ENCODE measurements at places on chromosomes 2 and 18.

- DNase-seq, result no peak
Observed at GRCh38 chr2:238139196-238140039, 950 bp downstream of the KLHL30 start.

DNA sequence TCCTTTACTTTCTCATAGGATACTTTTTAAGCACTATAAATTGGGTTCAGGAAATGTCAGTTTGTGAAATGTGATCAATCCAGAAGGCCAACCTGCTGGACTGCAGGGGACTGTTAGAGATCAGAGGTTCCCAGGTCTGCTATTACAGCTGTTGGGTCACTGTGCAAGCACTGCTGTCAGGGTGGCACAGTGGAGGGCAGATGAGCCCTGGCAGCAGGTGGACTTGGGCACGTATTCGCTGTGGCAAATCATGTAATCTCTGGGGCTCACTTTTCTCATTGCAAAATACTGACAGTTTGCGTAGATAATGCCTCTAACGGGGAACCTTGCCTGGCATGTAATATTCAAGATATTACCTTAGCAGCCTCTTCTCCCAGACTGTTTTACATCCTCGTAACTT lies 18.1 kb downstream of the RAB31 start:
- DNase-seq, result no peak

GRCh38 chr2:201904538-201905420 lies 98.4 kb downstream of the CDK15 start:
- DNase-seq, result no peak

DNA sequence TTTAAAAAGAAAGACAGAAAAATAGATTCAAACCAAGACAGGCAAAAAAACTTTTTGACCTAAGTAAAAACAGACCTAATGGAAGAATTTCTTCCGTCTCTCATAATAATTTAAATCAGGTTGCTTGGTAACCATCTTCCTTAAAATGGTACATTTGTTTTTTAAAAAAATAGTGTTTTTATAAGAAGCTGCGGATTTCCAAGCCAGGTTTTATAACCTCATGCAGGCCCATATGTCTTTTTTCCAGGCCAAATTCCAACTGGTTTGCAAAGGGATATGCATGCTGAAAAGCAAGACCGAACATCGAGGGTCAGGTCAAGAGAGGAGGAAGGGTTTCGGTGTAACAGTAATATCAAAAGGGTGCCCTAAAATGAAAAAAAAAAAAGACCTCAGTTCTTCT lies 172.9 kb downstream of the MAIP1 start:
- DNase-seq, result no peak

DNA sequence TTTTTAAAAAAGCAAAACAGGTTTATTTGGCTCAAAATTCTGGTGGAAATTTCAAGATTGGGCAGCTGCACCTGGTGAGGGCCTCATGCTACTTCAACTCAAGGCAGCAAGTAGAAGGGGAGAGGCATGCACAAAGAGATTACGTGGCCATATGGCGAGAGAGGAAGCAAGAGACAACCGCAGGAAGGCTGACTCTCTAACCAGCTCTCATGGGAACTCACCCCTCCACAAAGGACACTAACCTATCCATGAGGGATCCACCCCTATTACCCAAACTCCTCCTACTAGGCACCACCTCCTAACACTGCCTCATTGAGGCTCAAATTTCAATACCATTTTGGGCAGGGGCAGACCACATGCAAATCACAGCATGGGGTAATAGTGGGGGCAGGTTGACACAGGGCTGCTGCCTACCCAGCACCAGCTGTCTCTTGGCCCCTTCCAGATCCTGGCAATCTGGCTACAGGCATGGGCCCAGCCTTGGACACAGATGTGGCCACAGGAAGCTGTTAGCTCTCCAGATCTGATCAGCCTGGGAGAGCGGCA lies 2.0 kb upstream of the CAPN10 start:
- no peak for DNase-seq

- DNase-seq, result no peak
Observed at GRCh38 chr2:196421880-196422279, 217.6 kb upstream of the CCDC150 start.

DNA sequence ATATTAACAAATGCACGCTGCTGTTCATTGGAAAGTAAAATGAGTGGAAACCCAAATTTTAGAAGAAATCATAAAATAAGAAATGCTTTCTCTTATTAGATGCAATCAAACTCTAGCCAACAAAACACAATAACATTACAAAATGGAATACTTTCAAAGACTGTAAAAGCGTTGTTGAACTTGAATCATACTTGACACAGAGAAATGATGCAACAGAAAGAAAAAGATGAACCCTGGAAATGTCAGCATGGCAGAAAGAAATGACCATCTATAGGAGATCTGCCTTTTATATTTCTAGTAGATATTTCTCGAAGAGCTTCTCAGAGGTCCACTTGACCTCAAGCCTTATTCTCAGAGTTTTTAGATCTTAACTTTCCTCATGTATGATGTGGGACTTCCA lies 170.6 kb upstream of the MEIS1 start:
- DNase-seq, result no peak

GRCh38 chr2:227597998-227598397 lies 695 bp upstream of the SCYGR2 start:
- DNase-seq, result no peak

DNA sequence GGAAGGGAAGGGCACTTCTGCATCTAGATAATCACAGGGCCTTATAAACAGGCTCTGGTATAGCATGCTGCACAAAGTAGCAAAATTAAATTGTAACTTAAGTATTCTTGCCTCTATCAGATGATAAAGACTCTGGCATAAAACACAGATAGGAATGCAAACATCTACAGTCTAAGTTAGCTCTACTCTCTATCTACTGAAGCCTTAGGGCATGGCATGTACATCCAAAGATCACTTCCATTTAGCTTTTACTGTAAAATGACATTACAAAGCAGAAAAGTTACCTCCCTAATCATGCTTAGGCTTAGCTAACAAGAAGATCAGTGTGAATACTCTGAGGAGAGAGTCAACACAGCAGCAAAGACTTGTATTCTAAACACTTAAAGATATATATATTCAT lies 90.7 kb downstream of the NOL10 start:
- no peak for DNase-seq

DNA sequence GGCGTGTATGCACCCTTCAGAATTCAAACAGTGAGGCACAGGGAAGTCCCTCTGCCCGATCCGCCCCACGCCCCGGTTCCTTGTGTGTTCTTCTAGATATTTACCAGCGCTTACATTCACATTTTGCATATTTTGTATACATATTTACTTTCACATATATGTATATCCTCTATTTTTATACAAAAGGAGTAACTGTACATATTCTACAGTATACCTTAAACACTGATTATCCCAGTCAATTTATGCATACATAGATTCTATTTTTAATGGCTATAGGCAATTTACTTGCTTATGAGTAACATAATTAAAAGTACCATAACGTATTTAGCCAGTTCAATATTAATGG lies 307 bp upstream of the DUSP11 start:
- no peak for DNase-seq

DNA sequence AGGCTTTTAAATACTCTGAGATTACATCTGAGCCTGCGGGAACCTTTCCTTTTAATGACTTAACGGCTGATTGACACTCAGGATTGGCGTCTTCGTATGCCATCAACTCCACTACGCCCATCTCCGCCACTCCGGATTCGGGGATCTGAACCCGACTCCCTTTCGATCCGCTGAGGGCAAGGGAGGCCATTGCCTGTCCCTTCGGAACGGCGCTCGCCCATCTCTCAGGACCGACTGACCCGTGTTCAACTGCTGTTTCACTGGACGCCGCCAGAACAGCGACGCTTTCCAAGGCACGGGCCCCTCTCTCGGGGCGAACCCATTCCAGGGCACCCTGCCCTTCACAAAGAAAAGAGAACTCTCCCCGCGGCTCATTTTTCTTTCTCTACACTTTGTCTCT lies 90.4 kb downstream of the PID1 start:
- DNase-seq, result no peak

GRCh38 chr2:219517954-219518778 lies 3.9 kb downstream of the ASIC4 start:
- DNase-seq, result no peak

- no peak for DNase-seq
Observed at GRCh38 chr2:208607694-208608093, 201.1 kb downstream of the PTH2R start.

DNA sequence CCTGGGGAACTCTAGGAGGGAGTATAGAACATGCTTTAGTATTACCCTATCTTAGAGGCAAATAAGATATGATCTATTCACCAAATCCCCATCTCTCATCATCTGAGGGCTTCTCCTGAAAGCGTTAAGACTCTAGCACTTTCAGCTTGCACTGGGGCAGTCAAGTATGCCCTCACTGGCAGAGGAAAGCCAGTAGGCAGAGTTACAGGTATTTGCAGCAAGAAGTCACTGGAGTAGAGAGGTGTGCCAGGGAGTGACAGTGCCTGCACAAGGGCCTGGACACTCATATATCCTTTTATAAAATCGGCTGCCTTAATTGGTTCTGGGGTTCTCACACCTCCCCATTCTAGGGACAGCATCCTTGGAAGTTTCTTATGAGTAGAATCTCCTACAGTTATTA lies 31.9 kb upstream of the CCDC85A start:
- DNase-seq, result no peak

GRCh38 chr18:9825571-9826073 lies 60.2 kb upstream of the TXNDC2 start:
- no peak for DNase-seq

GRCh38 chr2:49261781-49262180 lies 107.5 kb upstream of the FSHR start:
- DNase-seq, result no peak

- DNase-seq, result no peak
Observed at GRCh38 chr2:73063909-73064875, 7.3 kb downstream of the SFXN5 start.

DNA sequence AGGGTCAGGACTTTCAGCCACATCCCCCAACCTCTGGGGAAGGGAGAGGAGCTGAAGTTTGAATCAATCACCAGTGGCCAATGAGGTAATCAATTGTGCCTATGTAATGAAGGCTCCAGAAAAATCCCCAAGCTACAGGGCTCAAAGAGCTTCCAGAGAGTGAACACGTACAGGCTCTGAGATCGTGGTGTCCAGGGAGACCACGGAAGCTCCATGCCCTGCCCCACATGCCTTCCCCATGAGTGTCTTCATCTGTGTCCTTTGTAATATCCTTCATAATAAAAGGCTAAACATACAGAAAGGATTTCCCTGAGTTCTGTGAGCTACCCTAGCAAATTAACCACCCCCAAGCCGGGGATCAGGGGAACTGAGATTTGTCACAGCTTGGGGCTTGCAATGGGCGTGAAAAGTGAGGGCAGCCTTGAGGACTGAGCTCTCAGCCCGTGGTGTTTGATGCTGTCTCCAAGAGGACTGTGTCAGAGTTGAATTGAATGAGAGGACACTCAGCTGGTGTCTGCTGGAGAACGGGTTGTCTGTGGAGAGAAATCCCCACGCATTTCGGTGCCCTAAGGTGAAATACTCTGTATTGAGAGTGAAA lies 25.5 kb upstream of the TUBB6 start:
- DNase-seq, result no peak

DNA sequence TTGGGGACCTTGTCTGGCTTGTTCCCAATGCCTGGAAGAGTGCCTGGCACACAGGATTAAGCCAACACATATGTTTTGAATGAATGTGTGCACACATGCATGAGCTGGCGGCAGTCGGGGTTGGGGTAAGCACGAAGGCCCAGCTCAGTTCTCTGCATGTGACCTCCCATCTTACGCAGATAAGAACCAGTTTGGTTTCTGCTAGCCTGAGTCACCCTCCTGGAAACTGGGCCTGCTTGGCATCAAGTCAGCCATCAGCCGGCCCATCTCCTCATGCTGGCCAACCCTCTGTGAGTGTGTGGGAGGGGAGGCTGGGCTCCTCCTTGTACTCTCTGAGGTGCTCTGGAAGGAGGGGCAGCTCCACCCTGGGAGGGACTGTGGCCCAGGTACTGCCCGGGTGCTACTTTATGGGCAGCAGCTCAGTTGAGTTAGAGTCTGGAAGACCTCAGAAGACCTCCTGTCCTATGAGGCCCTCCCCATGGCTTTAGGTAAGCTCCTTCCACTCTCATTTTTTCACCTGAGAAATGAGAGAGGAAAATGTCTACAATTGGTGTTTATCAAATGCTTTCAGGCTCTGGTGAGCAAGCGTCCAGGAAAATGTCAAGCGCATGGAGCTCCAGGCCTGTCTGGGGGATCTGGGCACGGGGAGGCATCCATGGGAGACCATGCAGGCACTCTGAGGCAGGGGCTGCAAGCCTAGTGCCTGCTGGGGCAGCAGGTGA lies 9.7 kb upstream of the IL1RN start:
- no peak for DNase-seq

- no peak for DNase-seq
Observed at GRCh38 chr2:64635976-64636911, 17.5 kb downstream of the SERTAD2 start.

GRCh38 chr18:63317982-63318888 lies 1.3 kb downstream of the BCL2 start:
- peak; percentile 61 for DNase-seq

GRCh38 chr18:64803471-64803870 lies 654.6 kb upstream of the LINC00305 start:
- DNase-seq, result no peak

GRCh38 chr18:8818982-8819381 lies 113.6 kb downstream of the MTCL1 start:
- no peak for DNase-seq

GRCh38 chr2:61802548-61802947 lies 51.3 kb downstream of the FAM161A start:
- no peak for DNase-seq

Data from CD4-positive, alpha-beta T cell (primary cell).